ENCODE measurements at places on chromosomes 5 and 9.

- DNase-seq = no peak
Observed at GRCh38 chr9:132943651-132944293, 644 bp downstream of the TSC1 start.

DNA sequence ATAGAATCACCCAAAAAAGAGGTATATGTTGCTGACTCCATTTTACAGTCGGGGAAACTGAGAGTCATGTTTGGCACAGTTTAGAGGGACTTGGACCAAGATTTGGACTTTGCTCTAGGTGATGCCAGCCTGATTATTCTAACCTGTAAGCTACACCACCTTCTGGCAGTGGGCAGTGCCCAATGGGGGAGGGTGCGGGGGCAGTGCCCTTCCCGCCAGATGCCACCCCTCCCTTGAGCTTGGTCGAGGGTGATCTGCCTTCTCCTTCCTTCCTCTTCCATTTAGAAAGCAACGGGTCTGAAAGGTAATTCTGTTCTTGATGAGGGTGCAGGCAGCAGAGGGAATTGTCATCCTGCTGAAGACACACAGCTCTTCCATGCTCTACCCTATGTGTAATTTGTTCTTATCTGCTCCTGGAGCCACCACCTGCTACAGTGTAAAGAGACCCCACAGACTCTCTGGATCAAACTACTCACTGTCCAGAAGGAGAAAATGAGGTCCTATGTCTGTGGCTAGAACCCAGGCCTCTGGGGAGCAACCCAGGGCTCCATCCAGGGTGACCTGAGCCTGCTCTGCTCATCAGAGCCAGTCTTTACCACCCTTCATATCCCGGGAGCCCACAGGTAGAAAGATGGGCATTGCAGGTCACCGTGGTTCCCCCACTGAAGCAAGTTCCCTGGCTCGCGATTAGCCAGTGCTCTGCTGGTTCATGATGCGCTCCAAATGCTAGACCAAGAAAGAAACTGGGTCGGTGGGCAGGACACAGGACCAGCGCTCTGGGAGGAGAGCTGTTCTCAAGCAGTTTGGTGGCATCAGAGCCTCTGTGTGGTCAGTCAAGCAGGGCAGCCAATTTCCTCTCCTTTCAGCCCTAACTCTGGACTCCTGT is 156.2 kb downstream of the RGS3 start:
- DNase-seq = no peak

DNA sequence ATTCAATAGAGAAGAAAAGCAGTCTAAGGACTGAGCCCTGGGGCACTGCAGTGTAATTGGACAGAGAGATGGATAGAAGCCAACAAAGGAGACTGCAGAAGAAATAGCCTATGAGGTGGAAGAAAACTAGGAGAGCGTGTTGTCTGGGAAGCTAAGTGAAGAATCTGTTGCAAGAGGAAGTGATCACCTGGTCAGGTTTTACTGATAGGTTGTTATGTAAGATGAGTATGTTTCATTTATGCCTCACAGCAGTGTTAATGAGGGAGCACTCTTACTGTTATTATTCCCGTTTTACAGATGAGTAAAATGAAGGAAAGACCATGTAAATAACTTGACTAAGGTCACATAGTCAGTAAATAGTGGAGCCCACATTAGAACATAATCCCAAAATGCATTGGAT is 80.0 kb upstream of the GRHPR start:
- DNase-seq = no peak

DNA sequence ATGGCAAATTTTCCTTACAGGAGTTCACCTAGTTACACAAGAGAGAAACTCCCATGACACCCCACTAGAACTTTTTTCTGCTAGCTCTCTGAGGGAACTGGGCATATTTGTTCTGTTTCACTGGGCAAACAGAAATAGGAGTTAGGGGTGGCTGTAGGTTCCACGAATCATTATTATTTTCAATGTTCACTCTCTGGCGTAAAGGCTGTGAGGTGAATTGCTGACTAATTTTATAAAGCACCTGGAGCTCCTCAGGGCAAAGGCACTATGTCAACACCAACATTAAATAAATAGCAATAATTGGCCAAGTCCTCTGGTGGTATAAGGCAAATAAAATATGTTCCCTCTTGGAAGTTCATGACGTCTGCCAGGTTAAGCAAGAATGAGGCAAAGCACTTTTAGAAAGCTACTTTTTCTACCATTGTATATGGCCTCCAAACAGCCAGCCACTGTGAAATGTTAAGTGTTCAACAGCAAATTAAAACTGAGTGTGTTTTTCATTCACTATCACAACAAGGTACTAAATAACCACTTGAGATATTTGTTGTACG is 344.6 kb downstream of the PDE4D start:
- no peak for DNase-seq

DNA sequence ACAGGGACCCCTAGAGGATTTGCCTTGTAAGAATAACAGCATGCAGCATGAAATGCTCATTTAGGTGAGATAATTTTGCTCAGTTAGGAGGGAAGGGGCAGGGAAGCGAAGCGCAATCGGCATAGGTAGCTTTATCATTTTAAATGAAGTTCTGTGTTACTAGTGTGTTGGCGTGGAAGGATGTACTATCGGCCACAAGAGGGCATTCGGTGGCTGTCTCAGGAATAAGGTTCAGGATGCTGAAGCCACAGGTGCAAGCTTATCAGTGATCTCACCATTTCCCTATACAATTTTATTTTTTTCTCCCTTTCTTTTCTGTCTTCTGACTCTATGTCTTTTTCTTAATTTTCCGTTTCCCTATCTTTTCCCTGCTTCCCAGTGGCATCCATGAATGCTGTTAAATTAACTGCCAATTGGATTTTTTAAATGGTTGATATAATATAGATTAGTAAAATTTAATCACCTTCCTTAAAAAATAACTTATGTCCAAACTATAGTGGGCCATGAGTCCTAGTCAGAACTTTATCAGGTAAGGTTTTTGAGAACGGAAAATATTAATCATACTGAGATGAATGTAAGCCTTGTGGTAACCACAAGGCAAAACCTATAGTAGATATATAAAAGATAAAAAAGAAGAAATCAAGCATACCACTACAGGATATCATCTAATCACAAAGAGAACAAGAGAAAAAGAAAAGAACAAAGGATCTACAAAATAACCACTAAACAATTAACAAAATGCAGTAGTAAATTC is 1.2 kb upstream of the INSL6 start:
- peak; percentile 77 for DNase-seq

DNA sequence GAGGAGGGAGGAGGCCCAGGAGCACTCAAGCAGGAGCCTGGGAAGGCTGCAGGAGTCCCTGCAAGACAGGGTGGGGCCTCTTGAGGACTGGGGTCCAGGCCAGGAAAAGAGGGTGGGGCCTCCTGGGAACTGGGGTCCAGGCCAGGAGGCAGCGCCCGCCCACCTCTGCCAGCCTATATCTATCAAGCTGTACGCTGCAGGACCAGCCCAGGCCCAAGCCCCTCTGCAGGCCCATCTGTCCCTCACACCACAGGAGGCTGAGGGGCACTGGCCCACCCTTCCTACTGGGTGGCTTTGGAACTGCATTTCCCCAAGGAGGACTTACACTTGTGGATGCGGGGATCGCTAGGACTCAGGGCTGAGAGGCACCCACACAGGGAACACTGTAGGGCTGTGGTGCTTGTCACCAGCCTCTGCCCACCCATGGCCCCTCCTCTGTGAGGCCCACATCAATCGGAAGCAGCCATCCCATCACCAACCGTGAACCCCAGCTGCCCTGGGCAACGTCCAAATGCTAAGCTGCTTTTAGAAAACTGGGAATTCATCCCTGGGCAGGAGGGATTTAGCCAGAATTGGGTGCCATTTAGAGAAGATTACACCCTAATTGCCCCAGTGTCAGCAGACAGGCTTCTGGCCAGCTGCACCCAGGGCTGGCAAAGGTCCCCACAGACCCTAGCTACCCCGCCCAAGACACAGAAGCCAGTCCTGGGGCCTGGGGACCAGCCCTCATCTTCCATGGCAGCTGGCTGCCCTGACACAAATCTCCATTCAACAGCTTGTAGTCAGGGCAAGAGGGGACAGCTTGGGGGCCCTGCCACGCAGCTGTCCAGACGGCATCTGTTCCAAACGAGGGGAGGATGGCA is 15.3 kb downstream of the BICD2 start:
- DNase-seq = no peak

- DNase-seq = no peak
Observed at GRCh38 chr9:21889673-21890072, 87.2 kb downstream of the MTAP start.

GRCh38 chr5:35009019-35009418 is 38.7 kb downstream of the AGXT2 start:
- no peak for DNase-seq

DNA sequence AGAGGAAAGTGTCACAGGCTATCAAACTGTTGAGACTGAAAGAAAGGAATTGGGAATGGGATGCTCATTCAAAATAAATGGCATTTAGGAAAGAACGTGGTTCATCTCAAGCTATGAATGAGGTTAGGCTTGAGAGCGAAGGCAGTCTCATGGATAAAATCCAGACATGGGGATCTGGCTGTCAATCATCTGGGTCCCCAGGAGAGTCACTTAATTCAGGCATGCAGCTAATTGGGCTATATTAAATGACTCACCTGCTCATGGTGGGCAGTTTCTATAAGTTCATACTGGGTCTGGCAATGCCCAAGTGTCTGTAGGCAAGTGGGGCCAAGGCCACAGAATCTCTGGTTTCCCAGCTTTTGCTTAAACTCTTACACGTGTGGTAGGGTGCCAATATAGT is 286.5 kb upstream of the SEMA6A start:
- DNase-seq = no peak

DNA sequence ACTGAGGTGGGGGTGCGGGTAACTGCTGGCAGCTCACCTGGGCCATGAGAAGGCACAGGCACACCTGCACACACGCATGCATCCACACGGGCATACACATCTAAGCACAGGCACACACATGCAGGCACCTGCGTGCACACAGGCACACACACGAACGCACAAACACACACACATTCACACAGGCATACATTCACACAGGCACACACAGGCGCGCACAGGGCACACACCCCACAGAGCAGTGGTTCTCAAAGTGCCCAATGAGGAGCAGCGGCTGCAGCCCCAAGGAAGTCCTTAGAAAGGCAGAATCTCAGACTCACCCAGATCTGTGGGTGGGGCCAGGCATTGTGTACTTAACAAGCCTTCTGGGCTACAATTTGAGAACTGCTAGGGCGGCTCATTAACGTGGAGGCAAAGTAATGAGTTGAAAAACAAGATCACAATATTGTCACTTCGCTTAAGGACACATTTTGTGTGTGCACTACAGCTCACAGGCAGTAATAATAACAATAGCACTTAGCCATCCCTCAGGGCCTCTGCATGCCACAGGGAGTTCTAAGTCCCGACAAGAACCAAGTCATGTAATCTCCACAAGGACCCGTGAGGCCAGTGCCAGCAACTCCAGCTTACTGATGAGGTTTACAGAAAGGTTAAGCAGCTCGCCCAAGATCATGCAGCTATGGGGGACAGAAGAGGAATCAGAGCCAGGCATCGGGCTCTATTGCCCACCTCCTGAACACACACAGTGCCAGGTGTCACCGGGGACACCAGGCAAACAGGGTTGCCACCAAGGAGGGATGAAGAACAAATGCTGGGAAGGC is 91.6 kb downstream of the ROR2 start:
- no peak for DNase-seq

DNA sequence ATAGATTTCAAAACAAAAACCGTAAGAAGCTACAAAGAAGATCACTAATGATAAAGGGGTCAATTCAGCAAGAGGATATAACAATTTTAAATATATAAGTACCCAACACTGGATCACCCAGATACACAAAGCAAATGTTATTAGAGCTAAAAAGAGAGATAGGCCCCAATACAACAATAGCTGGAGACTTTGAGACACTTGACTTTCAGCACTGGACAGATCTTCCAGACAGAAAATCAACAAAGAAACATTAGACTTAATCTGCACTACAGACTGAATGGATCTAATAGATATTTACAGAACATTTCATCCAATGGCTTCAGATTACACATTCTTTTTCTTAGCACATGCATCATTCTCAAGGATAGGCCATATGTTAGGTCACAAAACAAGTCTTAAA is 46.3 kb upstream of the TAF1L start:
- no peak for DNase-seq

DNA sequence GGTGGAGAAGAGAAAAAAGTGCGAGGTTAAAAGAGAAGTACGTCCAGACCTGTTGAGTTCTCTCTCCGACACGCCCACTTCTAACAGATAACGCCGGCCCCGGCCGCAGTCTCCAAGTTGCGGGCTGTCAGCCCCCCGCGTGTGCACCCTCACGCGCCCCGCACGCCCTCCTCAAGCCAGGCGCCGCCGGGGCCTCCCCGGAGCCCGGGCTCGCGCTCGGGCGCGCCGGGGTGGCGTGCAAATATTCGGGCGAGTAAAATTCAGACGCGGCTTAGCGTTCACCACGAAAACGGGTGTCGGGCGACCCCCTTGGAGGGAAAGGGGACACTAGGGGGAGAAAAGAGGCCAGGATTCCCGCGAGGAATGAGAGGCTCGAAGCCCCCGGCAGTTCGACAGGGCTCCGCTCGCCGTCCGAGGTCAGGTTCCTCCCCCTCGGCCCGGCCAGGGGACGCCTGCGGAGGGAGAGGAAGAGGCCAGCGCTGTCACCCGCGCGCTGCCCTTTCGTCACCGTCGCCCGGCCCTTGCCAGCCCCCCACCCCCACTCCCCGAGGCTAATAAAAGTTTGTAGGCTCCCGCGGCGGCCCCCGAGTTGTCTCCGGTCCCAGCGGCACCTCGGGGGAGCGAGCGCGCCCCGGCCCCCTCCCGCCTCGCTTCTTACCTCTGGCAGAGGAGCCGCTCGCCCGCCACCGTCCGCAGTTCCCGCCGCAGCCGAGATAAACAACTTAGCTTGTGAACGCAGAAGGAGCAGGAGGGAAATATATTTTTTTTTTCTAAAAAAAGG is 743 bp downstream of the NR3C1 start:
- peak; percentile 71 for DNase-seq

DNA sequence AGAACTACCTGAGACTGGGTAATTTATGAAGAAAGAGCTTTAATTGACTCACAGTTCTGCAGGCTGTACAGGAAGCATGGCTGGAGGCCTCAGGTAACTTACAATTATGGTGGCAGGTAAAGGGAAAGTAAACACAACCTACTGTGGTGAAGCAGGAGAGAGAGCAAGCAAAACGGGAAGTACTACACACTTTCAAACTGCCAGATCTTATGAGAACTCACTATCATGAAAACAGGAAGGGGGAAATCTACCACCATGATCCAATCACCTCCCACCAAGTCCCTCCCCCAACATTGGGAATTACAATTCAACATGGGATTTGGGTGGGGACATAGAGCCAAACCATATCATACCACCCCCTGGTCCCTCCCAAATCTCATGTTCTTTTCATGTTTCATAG is 58.7 kb upstream of the GPR151 start:
- DNase-seq = no peak

- no peak for DNase-seq
Observed at GRCh38 chr5:110572729-110573128, 153.7 kb downstream of the TMEM232 start.

DNA sequence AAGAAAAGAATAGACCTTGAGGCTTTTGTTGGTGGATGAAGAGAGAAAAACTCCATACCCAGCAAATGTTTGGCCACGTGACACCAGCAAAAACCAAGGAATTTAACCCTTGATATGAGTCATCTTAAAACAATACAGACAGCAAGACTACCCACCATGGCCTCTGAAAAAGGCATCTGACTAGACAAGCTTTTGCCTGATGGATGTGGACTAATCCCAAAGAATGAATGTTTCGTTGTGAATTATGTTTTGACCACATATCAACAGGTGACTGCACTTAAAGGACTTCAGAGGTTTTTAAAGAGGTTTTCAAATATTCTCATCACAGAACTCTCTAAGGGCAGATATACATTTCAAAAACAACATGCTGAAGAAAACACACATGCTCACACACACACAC is 33.0 kb upstream of the SLC1A3 start:
- no peak for DNase-seq

Measured in activated naive CD4-positive, alpha-beta T cell treated with anti-CD3 and anti-CD28 coated beads, Interleukin-2, amount 10 ng/mL, durations not matched to agents 7 days and 5 days (primary cell).